ENCODE measurements at places on chromosomes 12 and 14. TPM values are rescaled to one million over a fixed set of nuclear protein-coding genes. Genes with fewer than 3 reads are reported as not detected.

The PMEL gene
- 0.77 TPM for total RNA-seq

The PLBD1 gene
- 4.5 TPM for total RNA-seq

The TAS2R46 gene
- total RNA-seq: 0.08 TPM

The CBLN3 gene
- total RNA-seq: 1.4 TPM

The MMP19 gene
- 0.31 TPM for total RNA-seq

Data from A549 treated with CORT108297 at 1 μM for 4 hours (cell line).